ENCODE measurements at places on chromosomes 5 and 9.

DNA sequence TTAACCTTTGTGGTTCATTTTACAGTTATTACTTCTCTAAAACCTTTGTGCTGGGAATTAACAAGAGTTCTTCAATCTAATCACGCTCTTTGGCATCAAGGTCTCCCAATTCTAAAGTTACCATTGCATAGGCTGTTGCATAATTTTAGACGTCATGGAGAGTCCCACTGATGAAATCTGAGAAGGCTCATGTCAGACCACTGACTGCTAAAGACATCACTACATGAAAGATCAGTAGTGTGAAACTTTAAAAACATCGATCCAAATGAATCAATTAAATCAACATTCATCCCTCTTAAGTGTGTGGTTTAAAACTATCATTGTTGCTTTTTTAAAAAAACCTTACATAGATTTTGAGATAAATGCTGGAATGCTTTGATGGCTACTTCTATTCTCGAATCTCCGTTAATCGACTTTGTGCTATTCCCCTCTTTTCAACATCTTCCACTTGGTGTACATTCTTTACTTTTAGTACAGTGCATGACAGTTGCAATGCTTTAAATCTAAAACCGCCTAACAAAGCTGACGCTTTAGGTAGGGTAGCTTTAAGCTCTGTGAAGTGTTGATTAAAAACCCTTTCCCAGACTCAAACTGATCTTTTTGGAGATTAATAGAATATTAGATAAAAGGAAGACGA, 33.6 kb downstream of the NR2F1 start:
- no peak for DNase-seq

- no peak for DNase-seq
These were observed 365.1 kb downstream of the ENC1 start for GRCh38 chr5:74275171-74275992.

- no peak for DNase-seq
These were observed 315.5 kb downstream of the SEMA5A start for GRCh38 chr5:9230355-9230754.

DNA sequence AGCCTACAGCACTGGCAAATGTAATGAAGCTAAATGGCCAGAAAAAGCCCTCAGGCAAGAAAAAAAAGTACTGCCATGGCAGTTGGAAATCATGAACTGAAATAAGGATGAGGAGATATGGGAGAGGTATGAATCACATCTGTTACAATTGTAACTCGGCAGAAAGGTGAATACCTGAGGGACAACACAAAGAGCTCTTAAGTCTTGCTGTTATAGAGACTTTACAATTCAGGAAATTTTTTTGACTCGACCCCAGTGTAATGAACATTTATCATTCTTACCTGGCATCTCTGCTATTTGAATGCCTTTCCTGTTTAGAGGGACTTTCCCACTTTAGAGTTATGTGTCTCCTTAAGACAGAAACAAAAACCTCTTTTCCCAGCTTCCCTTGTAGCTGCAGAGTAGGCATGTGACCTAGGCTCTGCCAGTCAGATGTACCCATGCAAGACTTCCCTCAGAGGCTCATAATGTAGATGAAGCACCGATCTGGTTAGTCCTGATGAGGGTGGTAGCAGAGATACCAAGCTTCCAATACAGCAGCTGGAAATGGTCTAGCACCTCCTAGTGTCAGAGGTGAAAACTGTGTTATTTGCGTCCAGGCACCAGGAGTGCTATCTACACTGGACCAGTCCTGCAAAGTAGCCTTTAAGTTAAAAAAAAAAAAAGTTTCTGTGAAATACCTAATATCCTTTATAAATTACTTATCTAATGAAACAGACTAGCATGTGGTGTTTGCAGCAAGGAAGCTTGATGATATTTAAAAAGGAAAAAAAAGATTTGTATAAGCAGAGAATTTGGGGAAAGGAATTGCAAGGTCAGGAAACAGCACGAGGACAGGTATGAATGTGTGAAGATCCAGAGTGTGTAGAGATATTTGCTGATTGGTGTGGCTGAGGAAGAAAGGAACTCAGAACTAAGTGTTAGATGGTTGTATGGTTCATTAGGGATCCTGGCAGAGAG, 146.9 kb upstream of the SLC1A3 start:
- DNase-seq, result no peak

DNA sequence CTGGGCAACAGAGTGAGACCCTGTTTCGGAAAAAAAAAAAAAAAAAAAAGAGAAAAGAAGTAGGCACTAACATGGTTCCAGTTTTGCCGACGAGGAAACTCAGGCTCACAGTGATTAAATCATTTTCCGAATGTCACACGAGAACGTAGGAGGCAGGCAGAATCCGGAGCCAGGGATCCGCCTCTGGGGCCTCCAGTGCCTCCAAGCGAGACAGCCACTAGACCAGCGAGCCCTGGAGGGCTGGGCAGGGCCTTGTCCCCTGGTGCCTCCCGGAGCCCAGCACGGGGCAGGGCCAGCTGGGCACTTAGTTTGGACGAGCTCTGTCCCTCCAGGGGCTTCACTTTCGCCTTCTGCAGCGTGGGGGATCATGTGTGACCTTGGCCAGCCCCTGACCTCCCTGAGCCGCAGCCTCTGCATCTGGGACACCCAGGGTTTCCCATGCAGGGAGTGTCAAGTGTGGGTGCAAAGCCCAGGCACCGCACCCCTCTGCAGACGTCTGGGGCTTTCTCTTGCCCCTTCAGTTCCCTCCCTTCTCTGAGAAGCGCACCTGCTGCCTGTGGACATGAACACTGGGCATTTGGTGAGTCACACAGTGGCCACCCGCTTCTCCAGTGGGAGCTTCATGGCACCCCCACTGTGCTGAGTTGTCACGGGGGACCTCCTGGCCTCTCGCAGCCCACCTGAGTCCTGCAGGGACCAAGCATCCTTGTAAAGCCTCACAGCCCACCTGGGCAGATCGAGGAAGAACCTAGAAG, 80.3 kb downstream of the RXRA start:
- no peak for DNase-seq

GRCh38 chr9:87498811-87499360, 1.2 kb downstream of the DAPK1 start:
- no peak for DNase-seq

GRCh38 chr5:35622974-35623373, 5.3 kb downstream of the SPEF2 start:
- no peak for DNase-seq

DNA sequence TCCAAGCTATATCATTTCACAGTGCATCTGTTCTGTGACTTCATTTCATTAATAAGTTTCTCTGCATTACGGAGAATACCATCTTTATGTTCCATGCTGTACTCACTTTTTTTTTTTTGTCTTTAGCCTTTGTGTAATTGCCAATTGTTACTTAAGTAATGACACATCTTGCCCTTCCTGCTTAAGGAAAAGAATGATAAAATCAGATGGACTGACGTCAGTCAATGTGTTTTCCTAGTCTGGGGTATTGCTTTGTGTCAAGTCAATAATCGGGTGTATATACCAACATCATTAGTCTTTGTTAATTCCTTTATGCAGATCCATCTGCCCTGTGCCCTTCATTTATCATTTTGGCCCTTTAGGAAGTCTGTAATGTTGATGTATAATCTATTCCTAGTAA, 133.5 kb downstream of the CD180 start:
- DNase-seq, result no peak

GRCh38 chr5:35996076-35996475, 4.9 kb upstream of the UGT3A1 start:
- DNase-seq, result no peak

DNA sequence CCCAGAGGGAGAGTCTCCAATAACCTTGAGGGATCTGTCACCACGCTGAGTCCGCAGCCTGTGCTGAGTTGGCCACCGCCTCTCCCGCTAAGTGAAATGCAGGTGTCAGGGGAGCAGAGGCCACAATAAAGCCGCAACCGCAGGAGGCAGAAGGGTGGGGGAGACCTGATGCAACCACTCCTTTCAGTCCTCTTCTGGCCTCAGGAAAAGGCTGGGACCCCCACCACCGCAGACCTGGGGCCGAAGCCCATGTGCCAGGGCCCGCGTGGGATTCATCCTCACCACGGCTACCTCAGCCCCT, 576 bp downstream of the MAP1B start:
- no peak for DNase-seq

DNA sequence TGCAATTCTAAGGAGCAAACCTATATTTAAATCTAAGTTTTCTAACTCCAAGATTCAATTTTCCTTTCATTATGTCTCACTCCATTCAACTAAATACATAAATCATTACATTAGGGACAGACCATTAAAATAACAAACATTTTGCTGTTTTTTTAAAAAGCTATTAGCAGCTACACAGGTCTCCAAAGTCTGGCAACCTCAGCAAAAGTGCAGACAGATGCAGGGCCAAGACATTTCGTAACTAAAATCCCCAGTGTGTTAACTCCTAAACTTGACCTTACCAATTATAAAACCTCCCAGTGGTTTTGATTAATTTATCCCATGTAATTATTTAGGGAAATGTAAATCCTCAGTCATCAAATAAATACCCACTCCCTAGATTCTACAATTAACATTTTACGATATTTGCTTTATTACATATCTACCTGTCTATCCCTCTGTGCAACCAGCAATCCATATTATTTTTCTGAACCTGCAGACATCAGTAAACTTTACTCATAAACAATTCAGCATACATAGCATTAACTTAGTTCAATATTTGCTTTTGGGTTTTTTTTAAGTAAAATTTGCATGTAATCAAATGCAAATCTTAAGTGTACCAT, 64.7 kb downstream of the RGS7BP start:
- DNase-seq, result no peak

DNA sequence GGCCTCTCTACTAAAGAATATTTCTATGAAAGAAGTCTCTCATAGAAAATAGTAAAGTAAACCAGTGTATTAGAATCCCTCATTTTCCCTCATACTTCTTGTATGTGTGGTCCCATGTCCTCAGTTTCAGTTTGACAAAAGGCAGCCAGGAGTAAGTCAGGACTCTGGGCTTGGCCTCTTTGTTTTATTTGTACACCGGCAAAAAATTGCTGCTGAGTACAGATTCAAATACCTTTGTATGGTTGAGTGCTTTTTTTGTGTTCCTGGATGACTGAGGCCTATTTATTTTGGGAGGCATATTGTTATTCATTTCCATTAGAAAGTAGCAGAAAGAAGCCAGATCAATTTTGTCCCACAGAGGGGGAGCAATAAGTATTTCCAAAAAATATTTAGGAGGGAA, 47.3 kb upstream of the CEP78 start:
- DNase-seq, result no peak

- DNase-seq, result no peak
These were observed 70.2 kb downstream of the ZNF608 start for GRCh38 chr5:124675931-124676846.
